Activated B cell treated with CpG ODN at 0.5 μM for 24 hours (primary cell): ENCODE measurements at places on chromosomes 7 and 10.

DNA sequence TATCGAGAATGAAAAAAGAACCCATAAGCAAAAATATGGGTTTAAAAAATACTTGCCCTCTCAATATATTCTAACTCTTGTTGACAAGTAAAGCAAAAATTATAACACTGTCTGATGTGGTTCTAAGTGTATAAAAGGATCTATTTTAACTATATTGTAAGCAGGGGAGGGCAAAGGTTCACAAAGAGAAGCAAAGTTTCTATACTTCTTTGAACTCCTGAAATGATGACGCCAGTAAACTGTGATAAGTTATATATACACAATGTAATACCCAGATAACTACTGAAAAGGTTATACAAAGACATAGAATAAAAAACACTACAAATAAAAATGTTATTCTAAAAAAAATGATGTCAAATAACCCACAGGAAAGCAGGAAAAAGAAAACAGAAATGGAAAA lies 37.1 kb downstream of the PDLIM1 start:
- no peak for DNase-seq

DNA sequence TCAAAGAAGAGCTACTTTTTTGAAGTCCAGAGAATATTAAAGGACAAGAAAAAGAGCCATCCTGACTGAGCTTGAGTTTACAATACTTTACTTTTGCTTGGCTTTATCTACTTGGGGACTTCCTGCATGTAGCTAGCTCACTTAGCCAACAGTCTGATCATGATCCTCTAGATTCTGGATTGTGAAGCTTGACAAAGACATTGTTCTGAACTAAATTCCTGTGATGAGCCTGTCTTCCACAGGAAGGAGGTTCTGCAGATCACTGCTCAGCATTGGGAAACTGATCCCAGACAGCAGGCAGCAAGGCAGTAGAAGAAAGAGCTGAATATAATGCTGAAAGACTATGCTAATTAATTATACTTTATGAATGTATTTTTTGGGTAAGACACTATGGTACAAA lies 296.4 kb downstream of the DGKB start:
- DNase-seq, result no peak

DNA sequence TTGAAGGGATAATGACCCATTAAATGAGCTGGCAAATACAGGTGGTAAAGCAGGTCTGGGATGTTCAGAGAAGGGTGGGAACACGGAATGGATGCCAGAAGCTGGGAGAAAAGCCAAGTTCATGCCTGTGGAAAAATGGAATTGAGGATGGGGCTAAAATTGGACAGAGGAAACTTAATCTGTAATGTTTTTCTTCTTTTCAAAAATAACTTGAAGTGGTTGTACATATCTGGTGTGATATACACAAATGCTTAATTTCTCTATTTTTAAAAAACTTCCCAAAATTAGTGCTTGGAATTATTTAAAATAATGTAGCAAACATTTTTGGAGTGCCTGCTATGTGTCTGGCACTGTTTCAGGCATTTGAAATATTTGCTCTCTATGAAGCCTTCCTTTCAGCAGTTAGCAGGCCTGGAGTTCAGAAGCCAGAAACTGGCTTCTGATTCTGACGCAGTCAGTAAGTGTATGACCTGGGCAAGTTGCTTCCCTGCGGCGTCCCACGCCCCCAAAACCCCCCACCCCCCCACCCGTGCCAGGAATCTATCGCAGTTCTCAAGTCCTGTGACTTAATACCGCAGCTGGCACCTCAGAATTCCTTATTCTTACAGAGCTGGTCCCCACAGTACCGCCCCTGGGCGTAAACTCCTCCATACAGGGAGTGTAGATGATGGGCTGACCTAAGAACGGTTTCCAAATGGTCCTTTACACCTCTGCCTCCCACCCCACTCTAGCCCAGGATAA lies 828 bp upstream of the MALSU1 start:
- no peak for DNase-seq

GRCh38 chr7:20310963-20311742 lies 19.5 kb upstream of the ITGB8 start:
- DNase-seq, result no peak

GRCh38 chr7:82445271-82445670 lies 1.7 kb upstream of the CACNA2D1 start:
- DNase-seq, result no peak

DNA sequence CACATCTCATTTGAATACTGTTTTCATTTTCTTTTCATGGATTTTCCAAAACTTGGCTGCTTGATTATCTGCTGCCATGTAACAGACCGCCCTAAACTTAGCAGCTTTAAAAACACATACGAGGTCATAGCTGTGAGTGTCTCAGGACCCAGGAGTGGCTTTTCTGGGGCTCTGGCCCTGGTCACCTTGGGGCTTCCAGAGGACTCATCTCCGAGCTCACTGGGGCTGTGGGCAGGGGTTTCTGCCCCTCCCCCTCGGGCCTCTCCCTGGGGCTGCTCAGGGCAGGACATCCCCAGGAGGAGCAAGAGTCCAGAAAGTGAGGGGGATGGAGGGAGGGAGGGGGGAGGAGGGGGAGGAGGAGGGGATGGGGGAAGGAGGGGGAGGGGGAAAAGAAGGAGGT lies 77.0 kb downstream of the NKX6-2 start:
- DNase-seq, result no peak

DNA sequence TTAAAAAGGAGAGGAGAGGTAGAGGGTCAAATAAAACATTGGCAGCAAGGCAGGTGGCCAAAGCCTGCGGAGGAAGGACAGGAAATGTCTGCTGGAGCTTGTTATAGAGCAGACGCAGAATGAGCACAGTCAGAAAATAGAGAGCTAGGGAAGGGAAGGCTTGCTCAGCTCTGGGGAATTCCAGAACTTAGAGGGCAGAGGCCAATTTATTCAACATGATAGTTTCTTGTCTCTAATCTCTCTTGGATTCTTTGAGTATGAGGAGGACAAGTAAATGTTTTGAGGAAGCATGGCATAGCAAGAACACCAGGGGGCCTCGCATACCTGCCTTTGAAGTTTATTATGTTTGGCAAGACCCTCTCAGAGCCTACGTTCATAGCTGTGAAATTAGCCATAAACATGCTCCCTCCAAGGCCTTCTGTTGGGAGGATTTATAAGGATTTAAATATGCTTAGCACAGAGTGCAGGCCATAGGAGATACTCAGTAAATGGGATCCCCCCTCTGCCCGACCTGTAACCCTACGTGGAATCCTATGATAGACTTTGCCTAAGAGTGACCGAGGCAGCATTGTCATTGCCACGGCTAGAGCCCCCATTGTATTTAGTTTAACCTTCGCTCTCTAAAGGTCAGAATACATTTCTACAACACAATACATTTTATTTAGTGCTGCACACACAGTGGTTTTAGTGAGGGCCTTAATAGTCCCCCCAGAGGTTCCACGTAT lies 293.9 kb downstream of the CCDC3 start:
- no peak for DNase-seq

- no peak for DNase-seq
These were observed 86.5 kb downstream of the PAXIP1 start for GRCh38 chr7:154916381-154916780.

DNA sequence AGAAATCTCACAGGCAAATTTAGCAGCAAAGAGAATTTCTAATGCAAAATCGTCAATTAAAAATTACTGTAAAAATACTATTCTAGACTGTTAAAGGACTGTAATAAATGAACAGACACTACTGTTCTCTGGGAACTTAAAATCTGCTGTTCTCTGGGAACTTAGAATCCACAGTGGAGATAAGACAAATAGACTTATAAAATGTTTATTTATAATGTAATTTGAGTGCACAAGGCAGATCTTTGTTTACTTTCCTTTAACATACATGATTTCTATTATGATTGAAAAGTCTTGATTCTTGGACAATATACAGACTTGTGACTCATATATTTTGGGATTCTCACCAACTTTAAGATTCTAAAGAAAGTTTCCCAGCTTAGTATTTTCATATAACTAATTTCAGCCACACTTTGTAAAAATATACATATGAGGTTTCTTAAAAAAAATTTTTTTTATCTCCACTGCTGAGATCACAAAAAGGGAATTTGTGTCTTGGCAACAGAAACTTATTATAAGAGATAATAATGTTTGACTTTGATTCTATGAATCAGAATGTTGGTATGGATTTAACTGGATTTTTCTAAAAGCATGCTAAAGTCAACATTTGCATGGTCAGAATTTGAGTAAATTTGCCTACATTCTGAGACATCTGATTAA lies 166.3 kb upstream of the RHOBTB1 start:
- DNase-seq, result no peak

DNA sequence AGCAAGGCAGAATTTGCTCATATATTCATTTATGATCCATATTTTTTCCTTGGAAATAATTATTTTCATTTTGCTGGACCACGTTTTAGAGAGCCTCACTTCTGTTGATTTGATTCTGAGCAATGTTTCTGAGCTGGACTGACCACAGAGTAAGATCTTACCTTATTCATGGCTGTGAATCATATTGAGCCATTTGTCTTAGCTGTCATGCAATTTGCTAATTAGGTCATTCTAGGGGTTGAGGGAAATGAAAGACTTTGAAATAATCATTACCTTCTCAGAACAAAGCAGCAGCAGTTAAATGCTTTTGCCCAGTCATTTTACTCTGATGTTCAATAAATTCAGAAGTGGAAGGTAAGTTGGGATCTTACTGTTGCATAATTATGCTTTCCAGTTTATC lies 251.4 kb downstream of the SDK1 start:
- DNase-seq, result no peak

- DNase-seq, result no peak
These were observed 671 bp upstream of the ATAD1 start for GRCh38 chr10:87818505-87819288.

GRCh38 chr7:94439893-94440381 lies 45.2 kb downstream of the COL1A2 start:
- DNase-seq, result no peak

DNA sequence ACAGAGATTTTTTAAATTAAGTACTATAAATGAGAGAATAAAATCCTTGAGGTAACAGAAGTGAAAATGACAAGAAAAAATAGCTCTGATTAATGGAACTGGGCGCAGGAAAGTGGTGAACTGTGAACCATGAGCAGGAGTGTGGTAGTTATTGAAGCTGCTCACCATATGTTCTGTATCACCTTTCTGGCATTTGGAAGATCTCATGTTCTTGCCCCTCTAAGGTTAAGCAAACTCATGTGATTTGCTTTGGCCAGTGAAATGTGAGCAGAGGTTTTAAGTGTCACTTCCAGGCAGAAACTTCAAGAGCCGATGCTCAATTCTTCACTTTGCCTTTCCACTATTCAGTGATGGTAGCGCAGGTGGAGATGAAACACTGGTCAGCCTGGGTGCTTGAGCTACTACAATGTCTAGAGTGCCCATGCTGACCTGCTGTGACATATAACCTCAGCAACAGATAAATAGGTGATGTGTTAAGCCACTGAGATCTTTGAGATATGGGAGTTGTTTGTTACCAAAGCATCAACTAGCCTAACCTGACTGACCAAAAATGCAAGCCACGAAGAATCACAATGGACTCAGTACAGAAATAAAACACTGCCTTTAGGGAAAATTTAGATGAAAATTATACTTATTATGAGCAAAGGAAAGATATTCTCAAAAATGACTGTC lies 18.4 kb downstream of the MTPAP start:
- DNase-seq, result no peak

DNA sequence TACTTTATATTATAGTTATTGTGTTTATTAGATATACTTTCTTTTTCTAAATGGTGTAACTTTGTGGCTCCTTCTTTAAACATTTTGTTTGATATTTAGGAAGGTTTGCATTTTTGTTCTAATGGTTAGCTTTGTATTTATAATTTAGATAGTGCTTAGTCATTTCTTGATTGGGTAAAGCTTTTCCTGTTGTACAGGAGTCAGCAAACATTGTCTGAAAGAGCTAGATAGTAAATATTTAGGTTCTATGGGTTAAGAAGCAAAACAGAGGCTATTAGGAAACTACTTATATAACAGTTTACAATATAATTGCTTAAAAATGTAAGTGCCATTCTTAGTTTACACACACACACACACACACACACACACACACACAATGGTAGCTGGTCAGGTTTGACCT lies 70.6 kb upstream of the CCDC6 start:
- no peak for DNase-seq

GRCh38 chr10:109988212-109988596 lies 19.6 kb upstream of the ADD3 start:
- no peak for DNase-seq

DNA sequence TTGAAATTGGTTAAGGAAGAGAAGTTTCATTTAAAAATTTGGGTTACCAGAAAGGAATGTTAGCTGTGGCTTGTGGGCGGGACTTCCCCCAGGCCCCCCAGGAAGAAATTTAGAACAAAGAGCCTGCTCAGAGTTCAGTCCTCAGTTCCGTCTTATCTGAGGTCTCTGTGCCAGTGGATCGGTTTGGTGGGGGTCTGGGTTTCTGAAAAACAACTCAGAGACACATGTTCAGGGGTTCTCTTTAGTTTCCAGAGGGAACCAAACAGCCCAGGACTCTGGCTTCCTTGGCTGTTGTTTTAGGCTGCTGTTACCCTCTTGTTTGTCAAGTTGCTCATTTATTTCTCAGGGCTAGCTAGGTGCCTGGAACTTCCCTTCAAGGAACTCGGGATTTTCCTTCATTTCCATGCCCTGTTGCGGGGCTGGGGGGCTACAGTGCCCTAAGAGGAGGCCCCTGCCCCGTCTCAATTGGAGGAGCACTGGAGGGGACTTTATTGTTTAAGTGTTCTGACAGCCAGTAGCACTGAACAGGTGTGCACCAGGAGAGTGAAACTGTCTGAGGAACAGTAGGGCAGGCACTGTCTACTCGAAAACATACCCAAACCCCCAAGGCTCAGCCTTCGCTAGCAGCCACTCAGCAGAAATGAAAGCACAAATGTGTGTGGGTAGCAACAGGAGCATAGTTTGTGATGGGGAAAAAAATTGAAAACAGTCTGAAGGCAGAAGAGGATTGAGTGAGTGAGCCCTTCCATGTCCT lies 59.9 kb downstream of the ALOX5 start:
- no peak for DNase-seq

DNA sequence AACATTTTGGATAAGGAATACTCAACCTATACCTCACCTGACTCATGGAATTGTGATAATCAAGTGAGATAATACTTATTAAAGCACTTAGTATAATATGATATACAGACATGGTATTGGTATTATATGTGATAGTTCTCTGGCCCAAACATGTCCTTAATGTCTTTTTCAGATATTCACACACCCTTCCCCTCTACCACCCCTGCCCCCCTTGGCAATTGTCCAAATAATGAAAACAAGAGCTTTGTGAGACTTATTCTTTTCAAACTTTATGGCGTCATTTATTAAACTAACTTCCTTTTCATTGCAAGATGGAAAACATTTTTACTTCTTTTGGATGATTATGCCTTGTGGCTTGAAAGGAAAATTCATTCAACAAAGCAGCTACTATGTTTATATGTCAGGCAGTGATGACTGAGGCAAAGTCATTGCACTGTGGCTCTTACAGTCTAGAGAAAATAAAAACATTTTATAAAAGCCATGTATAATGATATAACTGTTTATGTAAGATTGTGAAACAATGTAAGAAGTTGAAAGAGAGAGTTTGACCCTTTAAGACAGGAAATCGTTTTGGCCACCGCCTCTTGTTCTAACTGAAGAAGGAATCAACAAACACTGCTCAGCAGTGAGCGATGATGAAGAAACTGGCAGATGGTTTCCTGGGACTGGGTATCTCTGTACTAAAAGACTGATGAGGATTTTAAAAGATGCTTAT lies 27.4 kb downstream of the MINPP1 start:
- DNase-seq, result no peak

GRCh38 chr10:29623797-29624196 lies 11.0 kb downstream of the SVIL start:
- DNase-seq, result no peak

GRCh38 chr7:113217314-113217713 lies 99.0 kb upstream of the SMIM30 start:
- no peak for DNase-seq
